ENCODE measurements at places on chromosomes 12 and 14.

DNA sequence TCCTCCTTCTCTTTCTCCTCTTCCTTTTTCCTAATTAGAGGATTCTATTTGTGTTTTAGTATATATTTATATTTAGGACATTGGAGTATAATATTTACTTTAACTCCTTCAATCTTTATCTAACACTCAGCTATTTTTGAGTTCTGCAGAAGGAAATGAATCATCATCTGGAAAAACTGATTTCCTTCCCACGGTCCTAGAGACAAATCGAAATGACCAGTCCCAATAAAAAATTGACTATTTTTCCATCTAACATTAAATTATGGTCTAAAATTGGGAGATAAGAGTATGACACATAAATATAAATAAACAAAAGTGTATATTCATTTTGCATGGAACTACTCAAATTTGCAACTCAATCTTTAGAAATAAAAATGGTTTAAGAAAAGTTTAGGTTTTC, 167.4 kb downstream of the TMTC3 start:
- DNase-seq, result no peak

GRCh38 chr12:110591451-110592051, 8.4 kb upstream of the PPTC7 start:
- no peak for DNase-seq

GRCh38 chr12:5506821-5507231, 74.9 kb downstream of the NTF3 start:
- no peak for DNase-seq

DNA sequence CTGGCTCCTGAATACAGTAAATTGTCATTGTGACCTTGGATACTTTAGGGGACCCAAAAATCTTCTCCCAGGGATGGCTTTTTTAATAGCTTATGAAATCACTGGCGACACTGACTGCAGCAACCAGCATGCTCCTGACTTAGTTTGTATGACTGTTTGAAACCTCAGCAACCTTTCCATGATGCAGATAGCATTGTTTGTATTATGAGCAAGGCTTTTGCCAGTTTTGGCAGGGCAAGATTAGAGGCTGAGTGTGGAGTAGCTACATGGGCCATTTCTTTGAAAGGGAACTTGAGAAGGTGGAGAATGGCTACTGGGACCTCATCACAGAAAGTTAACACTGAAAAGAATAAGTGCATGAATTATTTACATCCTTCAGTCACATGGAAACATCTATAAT, 50.9 kb downstream of the SLC4A8 start:
- no peak for DNase-seq

- DNase-seq, result no peak
Observed at GRCh38 chr14:28461389-28461788, 305.2 kb upstream of the FOXG1 start.

GRCh38 chr12:24719293-24719721, 229.6 kb downstream of the BCAT1 start:
- DNase-seq, result no peak

DNA sequence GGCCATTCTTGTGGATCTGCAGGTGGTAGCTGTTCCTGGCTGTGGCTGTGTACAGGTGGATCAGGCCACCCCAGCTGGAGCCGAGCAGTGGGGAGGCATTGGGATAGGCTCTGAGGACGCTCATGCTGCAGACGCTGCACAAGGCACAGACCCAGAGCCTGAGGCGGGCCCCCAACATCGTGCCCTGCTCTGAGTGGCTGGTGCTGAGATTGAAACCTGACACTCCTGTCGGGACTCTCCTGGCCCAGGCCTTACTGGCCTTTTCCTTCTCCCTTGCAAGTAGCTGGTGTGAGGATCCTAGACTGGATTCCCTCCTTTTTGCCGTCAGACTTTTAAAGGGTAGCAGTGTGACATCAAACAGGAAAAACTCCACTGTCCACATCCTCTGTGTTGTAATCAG, at the start of gene FGF23:
Gene FGF23, minus strand, starts transcription at position 308 of the 400 bp plus-strand sequence. Its CDS starts 130 bp downstream, at position 178.
- DNase-seq, result no peak

- no peak for DNase-seq
Observed at GRCh38 chr12:127570793-127571360, 696.1 kb upstream of the TMEM132C start.

DNA sequence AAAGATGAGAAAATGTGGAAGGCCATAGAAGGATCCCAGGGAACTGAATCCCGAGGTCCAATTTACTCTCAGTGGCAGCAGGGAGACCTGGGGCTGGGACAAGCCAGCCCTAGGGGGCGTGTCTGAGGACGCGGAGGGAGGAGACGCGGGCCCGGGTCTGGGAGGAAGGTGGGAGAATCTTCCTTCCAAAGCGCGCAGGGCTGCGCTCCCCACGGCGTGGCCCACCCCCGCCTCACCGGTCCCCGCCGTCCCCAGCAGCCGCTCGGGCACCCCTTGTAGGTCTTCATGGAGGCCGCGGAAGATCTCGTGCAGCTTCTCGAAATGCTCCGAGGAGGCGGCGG, 323 bp downstream of the VTI1B start:
- DNase-seq, result no peak

GRCh38 chr12:80792861-80793260, 76.1 kb downstream of the MYF5 start:
- no peak for DNase-seq

GRCh38 chr12:124445826-124446225, 121.6 kb downstream of the NCOR2 start:
- DNase-seq, result no peak

- DNase-seq, result no peak
Observed at GRCh38 chr14:71231521-71232393, 324.5 kb downstream of the PCNX1 start.

DNA sequence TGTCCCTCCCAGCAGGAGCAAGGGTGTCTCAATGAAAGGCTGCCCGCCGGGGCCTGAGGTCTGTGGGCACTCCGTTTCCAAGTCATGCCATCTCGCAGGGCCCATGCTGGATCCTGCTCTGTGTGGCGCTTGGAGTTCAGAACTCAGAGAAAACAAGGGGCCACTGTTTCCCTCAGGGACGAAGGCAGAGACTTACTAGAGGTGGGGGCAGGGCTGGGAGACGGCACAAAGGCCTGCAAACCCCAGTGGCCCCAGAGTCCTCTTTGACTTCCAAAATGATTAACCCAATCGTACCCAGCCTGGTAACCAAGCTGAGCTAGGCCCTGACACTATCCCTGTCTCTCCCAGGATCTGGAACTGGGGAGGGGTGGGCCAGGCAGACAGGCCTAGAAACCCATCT, 95.8 kb downstream of the ITPK1 start:
- DNase-seq, result no peak

DNA sequence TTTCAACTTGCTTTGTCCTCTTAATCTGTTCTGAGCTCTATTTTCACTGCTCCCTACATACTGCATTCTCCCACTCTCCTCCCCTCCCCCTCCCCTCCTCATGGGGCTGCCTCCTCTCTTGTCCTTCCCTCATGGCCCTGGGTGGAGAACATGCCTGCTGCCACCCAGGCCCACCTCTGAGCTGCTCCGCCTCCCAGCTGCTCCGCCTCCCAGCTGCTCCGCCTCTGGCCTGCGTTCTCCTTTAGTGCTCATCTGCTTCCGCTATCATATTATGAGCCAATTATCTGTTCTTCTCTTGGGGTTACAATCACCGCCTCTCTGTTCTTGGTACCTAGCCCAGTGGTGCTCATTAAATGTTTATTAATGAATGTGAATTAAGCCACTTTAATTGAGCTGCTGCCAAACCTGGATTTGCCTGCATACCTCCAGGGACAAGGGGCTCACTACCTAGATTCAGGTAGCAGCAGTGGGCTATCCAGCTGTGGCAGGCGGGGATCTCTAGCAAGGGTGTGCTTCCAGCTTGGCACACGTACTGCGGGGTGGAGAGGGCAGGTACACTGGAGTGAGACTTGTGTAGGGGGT, 32.0 kb upstream of the FAM181A start:
- DNase-seq, result no peak

GRCh38 chr12:121600702-121601336, 20.0 kb upstream of the KDM2B start:
- no peak for DNase-seq

DNA sequence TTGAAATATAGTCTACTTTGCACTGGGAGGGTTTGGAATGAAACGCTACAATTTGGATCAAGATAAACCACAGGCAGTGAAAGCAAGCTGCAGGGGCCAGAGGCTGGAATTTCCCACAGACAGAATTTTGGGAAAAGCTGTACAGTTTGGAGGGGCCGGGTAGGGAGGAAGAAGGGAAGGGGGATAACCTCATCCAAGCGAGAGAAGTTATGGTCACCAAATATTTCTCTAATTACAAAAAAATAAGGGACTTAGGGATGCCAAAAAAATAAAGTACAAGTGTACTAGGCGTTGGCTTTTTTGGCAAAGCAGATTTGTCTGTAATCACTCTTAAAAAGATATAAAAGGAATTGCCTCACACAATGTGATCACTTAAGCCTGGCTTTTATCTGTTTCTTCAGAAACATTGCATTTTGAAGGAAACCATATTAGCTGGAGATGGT, 31.2 kb upstream of the ADGRD1 start:
- DNase-seq, result no peak

- no peak for DNase-seq
Observed at GRCh38 chr14:69300601-69301221, 40.8 kb downstream of the GALNT16 start.

- DNase-seq, result no peak
Observed at GRCh38 chr12:69388371-69388770, 28.8 kb downstream of the YEATS4 start.

DNA sequence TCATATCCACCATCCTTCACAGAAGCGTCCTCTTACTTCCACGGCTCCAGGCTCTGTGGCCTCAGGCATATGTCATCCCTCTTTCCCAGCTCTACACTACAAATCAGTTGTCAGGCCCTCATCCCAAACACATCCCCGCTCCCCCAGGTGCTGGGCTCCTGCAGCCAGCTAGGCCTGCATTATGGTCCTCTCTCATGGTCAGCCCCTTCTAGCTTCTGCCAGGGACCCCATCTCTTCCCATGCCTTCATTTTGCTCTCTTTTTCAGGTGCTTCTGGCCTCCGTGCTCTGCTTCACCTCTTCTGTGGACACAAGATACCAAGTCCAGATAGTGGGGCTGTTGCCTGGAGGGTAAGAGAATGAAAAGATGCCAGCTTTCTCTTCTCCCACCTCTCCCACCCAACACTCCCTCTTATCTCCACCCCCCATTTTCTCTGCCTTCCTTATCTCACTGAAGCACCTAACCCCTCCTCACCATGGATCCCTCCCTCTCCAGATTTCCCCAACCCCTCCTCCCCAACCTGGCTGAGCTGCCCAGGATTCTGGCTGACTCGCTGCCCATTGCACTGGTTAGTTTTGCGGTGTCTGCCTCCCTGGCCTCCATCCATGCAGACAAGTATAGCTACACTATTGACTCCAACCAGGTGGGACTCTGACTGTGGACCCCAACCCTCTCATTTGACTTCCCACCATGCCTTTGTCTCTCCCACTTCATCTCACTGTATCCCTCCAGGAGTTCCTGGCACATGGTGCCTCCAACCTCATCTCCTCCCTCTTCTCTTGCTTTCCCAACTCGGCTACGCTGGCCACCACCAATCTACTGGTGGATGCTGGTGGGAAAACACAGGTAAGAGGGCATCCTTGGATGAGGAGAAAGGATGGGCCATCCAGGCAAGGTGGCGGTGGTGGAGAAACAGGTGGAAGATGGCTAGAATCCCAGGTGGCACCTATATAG, 10.4 kb downstream of the B4GALNT1 start:
- no peak for DNase-seq

DNA sequence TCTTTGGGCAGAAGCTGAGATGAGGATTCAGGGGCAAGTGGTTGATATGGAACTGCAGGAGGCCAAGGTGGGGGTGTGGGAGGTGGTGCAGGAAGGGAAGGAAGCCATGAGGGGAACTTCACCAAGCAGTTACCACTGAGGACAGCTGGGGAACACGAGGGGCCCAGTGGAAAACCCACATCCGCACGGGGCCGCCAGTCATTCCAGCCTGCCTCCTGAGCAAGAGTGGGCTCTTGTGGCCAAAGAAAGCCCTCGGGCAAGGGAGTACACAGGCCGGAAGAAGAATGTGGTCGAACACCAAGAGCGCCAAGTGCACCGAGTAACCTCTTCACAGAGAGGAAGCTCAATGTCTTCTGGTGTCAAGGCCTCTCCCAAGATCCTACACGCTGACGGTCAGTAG, 252.2 kb upstream of the FOXN3 start:
- no peak for DNase-seq

DNA sequence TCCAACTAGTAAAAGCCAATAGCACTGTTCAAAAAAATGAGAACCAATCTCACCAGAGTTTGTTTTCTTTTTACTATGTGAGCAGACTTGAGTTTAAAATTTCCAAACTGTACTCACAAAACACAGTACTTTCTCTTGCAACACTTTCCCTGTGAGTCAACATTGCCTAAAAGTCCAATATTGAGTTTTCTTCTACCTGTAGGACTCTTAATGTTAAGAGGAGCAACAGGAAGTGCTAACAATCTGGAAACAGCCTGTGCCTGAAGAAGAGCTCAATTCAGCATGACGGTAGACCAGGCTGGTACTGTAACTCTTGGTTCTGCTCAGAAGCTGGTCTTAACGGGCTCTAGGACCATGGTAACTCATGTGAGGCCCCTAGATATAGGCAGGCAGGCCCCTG, 144.3 kb downstream of the MED13L start:
- DNase-seq, result no peak

- DNase-seq, result no peak
Observed at GRCh38 chr12:122795807-122796206, 21.4 kb downstream of the CCDC62 start.

DNA sequence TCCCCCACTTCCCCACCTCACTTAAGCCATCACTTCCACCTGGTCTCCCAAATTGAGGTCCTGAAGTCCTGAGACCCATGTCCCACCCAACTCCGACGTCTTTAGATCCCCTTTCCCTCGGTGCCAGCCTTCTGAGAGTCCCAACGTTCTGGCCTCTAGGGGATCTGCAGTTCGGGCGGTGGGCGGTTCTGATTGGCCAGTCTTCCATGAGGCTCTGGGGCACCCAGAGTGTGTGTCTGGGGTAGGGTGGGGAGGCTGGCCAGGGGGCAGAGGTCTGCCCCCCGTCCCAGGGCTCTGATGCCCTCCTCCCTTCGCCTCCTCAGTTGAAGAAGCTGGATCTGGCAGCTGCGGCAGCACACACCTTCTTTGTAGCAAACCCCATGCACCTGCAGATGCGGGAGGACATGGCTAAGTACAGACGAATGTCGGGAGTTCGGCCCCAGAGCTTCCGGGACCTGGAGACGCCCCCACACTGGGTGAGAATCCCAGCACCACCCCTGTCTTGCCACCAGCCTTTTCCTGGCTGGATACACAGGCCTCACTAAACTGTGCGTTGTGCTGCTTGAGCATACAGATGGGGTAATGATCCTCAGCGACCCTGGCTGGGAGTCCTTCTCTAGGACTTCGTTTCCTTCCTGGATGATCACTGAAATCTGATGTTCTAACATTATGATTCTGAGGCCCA, 1.5 kb downstream of the P3H3 start:
- no peak for DNase-seq

- no peak for DNase-seq
Observed at GRCh38 chr12:53197011-53197640, 9.9 kb downstream of the ITGB7 start.

All from cortex of kidney (tissue), 1 donor.